Naive B cell (primary cell): ENCODE measurements at places on chromosomes 7 and 10.

GRCh38 chr7:76009672-76010600, 15.5 kb upstream of the TMEM120A start:
- no peak for DNase-seq

- DNase-seq: no peak
Measured at GRCh38 chr10:15813415-15813814, 46.9 kb downstream of the MINDY3 start.

DNA sequence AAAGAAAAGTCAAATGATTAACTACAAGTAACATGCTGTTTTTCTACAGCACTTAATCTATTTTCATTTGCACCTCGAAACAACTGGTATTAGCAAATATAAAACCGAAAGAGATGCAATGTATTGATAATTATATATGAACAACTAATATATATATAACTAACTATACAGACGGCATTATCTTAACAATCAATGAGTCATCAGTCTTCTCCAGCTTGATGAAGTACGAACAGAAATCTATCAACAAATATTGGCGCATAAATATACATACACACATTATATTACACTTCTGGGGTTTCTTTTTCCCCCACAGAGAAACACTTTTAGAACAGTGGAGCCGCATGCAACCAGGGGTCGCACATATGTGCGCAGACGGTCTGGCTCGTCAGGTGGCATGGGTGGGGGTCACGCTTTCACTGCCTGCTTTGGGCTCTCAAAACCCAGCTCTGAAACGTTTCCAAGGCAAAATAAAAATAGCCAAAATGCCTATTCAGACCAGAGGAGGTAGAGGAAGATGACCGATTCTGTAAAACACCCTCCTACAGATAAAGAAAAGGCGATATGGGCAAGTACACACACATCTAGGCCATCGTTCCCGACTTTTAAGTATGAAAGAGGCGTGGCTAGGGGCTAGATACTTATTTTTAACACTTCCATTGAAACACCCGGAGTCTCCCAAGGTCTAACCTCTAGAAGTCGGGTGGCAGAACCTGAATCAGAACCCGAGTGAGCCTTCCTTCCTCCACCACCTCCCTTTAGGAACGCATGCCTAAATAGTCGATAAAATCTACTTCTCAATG, 1.7 kb downstream of the ARHGAP12 start:
- DNase-seq: no peak

- DNase-seq: no peak
Measured at GRCh38 chr7:29879609-29880008, 73.3 kb downstream of the WIPF3 start.

GRCh38 chr7:778968-779451, 51.9 kb upstream of the PRKAR1B start:
- DNase-seq: no peak

DNA sequence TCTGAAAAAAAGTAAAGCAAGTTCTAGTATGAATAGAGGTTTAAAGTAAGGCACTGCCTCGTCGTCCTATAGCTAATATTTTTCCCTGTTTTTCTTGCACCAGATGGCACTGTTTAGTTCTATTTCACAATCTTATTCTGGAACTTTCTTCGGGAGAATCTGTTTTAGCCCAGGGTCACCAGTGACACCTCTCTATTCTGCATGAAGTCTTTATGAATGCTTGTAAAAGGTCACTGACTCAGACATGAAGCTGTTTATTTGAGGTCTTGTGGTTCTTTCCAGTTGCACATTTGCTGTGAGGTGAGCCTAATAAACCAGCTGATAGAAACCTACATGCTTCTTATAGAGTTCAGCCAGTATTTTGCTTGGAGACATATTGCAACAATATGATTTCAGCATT, 444.3 kb downstream of the AUTS2 start:
- no peak for DNase-seq

DNA sequence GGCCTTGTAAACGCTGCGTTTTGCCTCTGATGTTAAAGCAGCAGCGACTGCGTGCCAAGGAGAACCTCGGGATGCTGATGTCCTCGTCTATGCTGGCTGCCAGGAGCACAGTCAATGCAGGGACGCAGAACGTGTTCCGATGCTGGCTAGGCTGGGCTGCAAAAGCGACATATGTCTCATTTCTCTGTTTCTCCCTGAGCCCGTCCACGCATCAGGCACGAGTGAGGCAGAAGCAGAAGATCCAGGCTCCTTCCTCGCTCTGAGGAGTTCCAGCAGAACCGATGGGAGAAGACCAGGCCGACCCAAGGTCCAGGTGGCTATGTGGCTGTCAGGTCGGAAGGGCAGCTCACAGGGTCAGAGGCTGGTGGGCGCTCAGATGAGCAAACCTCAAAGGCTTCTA, 3.7 kb upstream of the FOXL3 start:
- no peak for DNase-seq

DNA sequence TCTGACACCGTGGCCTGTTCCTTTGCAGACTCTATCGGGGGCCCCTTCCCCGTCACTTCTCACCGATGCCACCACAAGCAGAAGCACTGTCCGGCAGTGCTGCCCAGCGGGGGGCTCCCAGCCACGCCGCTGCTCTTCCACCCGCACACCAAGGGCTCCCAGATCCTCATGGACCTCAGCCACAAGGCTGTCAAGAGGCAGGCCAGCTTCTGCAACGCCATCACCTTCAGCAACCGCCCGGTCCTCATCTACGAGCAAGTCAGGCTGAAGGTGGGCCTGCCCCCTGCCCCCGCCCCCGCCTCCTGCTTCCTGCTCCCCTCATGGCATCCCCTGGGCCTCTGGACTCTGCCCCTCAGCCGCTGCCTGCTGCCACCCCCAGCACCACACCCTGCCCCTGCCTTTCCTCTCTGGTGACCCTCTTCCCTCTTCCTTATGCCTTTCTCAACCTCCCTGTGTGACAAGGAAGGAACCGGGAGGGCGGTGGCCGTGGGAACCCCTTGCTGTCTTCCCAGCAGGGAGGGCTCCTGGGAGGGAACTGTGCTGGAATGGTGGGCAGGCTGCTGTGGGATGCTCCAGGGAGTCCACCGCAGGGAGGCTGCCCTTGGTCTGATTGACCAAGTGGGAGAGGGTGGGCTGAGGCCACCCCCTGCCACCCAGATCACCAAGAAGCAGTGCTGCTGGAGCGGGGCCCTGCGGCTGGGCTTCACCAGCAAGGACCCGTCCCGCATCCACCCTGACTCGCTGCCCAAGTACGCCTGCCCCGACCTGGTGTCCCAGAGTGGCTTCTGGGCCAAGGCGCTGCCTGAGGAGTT, 77.5 kb downstream of the NEURL1 start:
- DNase-seq: no peak

DNA sequence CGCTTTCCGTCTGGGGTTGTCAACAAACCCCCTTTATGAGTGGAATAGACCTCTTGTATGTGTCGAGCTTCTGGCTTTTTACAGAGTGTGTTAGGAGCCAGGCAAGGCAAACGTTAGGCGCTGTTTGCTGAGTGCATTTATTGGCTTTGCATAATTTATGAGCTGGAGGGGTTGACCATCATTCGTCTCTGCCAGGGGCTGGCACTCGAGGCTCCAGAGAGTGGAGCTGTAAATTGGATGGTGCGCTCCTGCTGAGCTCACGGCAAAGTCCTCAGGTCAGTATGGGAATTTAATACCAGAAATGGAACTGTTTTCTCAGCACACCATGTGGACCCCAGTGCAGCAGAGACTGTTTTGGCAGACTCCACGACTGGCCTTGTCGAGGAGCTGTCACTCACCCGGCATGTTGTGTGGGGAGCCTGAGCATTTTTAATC, 699.4 kb upstream of the GALNT17 start:
- no peak for DNase-seq

GRCh38 chr7:71403202-71403946, 271.4 kb downstream of the GALNT17 start:
- DNase-seq: no peak

GRCh38 chr10:28897617-28898464, 220.5 kb downstream of the BAMBI start:
- no peak for DNase-seq
